Activated CD8-positive, alpha-beta memory T cell treated with anti-CD3 and anti-CD28 coated beads for 24 hours (primary cell): ENCODE measurements at places on chromosomes 3 and 15.
A peak's percentile ranks its signal among the peaks of the same experiment; 100 is the strongest.

- DNase-seq, result no peak
Observed at GRCh38 chr15:39369768-39370167, 211.1 kb upstream of the THBS1 start.

- no peak for DNase-seq
Observed at GRCh38 chr15:44718927-44719292, 7.6 kb downstream of the B2M start.

- no peak for DNase-seq
Observed at GRCh38 chr15:42736178-42736792, 643 bp downstream of the CDAN1 start.

GRCh38 chr3:44931791-44932190 is 44.2 kb downstream of the ZDHHC3 start:
- no peak for DNase-seq

DNA sequence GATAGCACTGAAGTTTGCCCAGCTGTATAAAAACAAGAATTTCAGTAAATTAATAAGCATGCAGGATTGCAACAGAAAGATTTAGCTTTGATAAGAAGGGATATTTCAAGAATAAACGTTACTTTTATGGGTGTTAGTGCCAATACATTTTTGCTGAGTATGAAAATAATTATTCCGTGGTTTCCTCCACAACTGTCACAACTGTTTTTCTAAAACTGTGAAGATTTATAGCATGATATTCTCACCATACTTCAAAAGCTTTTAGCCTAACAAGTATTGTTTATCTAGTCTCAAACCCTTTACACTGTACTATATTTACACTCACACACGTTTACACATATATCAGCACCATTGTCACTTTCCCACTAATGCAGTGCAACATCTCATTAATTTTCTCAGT is 200.5 kb downstream of the TPRG1 start:
- DNase-seq, result no peak

DNA sequence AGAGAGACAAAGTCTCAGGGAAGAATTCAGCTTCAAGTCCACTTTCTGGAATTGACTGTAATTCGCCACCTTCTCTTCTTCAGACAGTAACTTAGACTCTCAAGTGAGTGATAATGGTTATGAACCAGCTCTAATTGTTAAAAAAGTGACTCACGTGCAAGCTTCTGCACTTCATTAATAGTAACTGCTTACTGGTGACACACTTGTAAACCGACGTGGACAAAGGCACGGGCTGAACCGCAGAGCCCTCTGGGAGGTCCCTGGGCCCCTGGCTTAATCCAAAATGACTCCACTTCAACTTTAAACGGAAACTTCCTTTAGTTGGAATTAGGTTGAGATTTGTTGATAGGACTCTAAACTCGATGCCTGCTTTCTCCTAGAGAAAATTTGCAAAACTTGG is 17.0 kb downstream of the MUC4 start:
- DNase-seq, result no peak

DNA sequence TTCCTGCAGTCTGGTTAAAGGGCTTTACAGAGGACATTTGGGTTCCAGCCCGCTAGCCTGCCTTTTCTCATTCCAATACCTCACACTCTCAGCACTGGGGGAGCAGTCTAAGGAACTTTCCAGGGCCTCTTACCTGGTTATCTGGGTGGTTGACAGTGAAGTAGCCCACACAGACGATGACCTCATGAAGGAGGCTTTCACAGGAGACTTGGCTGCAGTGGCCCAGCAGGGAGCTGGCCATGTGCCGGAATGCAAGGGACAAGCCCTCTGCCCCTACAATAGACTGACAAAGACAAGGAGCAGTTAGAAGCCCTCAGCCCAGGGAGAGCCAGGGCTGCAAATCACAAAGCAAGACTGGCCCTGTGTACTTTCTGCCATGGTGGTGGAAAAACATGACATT is 39.5 kb downstream of the ISL2 start:
- DNase-seq, result no peak

- DNase-seq, result no peak
Observed at GRCh38 chr3:71285086-71285485, 298.4 kb downstream of the FOXP1 start.

GRCh38 chr3:188266562-188267274 is 112.8 kb downstream of the LPP start:
- DNase-seq, result no peak

DNA sequence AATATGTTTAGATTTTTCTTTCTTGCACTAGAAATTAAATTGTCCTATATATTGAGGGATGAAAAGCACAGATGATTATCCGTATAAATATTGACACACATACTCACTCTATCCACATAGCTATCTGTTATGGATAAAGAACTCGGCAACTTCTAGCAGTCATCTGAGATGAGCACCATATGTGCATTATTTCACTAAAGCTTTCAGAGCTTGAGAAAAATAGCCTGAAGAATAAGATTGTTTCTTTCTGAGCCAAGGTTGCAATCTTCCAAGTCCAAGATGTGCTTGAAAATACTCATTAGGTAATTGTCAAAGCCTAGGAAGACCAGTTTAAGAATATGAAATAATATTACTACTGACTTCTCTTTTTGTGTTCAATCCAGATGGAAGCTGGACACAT is 40.5 kb downstream of the COL8A1 start:
- DNase-seq, result no peak

GRCh38 chr15:63322541-63322940 is 45.1 kb downstream of the APH1B start:
- no peak for DNase-seq

DNA sequence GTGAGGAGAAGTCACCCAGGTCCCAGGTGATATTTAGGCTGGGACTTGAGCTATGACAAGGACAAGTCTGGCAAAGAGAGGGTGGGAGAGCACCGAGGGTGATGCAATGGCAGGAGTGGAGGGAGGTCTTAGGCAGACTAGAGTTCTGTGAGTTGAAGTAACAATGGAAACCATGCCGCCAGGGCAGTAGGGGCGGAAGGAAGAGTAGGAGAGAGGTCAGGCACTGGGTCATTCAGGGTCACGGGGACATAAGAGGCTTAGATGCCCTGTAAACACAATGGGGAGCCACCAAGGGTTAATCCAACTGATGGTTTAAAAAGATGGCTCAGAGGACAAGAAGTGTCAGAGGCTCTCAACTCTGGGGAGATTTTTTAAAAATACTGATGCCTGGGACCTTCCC is 199.7 kb upstream of the LRTM1 start:
- DNase-seq, result no peak

DNA sequence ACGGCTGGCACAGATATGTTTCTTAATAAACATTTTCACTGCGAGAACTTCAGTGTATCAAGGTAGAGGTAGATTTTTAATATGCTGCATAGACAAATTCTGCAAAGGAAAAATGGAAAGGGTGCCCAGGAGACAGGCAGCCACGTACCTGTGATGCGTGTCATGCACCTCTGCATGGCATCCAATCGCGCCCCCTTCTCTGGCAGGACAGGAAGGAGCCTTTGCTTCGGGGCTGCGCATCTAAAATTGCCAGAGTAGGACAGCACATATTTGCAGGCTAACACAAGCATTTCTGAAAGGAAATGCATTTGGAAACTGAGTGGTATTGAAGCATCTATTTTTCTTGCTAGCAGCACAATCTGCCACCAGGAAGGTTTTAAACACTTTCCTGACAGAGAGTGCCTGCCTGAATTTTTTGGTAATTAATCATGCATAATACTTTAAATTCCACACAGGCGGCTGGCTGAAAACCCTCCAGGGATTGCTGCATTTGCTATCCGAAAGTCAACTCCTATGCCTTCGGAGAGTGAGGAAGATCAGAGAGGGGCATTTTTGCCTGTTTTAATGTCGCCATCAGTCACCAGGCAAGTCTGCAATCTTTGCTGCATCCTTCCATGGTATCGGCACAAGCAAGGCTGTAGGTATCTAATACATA is 165.1 kb upstream of the ATP10A start:
- DNase-seq, result no peak

DNA sequence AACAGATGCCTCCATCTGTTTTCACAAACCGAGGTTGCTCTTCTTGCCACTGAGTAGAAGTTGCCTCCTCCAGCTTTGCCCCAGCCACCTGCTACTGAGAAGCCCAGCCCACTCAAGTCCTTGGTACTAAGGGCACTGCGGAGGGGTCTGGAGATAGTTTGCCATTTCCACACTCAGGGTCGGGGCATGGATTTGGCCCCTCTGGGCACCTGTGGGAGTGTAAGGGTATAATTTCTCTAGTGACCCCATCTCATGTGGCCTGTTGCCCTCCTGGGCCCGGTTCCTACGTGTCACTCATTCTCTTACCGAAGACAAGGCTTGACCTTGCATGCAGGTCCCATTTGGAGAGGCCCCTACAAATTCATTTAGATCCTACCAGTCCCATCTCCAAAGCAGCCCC is 79.0 kb downstream of the THSD4 start:
- DNase-seq, result peak; percentile 41

- DNase-seq, result no peak
Observed at GRCh38 chr3:155704771-155705559, 39.9 kb downstream of the PLCH1 start.

GRCh38 chr3:125110016-125110875 is 54.4 kb upstream of the HEG1 start:
- DNase-seq, result peak; percentile 73

GRCh38 chr15:63440756-63441155 is 59.1 kb upstream of the CA12 start:
- DNase-seq, result no peak

DNA sequence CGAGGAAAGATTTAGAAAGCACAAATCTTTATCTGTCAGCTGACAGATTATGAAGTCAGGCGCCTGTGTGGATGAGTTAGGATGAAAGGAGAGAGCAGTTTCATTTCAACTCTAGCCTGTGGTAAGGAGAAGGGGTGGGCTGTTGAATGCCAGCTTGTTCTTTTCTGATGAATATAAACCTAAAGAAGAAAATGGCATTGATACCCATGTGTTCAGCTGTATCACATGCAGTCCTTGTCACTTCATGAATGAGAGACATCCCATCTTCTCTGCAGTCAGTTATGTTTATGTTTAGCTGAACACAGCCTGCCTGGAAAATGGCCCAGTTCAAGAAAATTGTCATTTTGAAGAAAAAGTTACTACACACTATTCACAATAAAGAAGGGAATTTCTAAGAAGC is 345.7 kb upstream of the RBMS3 start:
- DNase-seq, result no peak

- DNase-seq, result no peak
Observed at GRCh38 chr15:69138963-69139362, 21.5 kb upstream of the GLCE start.

DNA sequence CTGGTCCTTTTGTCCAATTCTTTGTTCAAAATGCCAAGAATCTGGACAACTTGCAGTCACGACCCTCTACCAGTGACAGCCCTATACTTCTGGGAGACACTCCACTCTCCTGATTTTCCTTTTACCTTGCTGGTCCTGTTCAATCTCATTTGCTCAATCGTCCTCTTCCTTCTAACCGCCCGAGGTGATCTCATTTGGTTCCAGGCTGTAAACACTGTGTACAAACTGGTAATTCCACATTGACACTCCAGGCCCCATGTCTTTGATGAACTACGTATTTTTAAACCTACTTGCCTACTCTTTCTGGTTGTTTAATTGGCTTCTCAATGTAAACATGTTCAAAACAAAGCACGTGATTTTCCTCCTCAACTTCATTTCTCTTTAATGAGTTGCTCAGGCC is 23.7 kb upstream of the C3orf49 start:
- DNase-seq, result no peak

DNA sequence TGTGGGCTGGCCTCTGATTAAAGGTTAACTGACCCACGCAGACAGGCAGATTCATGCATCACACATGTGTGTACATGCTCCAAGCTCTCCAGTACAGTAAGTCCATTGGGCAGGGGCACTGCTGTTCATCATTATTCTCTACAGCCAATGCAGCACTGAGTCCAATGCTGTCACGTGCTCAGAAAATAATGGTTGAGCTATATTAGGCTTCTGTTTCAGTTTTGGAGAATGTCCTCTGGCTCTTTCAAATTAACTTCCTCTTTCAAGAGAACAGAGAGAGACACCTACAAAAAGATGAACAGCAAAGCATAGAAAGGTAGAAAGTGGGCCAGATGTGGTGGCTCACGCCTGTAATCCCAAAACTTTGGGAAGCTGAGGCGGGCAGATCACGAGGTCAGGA is 202.6 kb downstream of the MEX3B start:
- DNase-seq, result no peak

DNA sequence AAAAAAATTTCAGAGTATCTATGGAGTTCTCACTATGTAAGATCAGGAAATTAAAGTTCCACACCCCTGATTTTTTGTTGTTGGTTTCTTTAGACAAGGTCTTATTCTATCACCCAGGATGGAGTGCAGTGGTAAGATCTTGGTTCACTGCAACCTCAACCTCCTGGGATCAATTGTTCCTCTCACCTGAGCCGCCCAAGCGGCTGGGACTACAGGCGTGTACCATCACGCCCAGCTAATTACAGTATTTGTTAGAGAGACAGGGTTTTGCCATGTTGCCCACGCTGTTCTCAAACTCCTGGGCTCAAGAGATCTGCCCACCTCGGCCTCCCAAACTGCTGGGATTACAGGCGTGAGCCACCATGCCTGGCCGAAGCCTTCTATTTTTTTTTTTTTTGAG is 12.4 kb downstream of the QRICH1 start:
- DNase-seq, result no peak

GRCh38 chr15:81752546-81752942 is 293.3 kb downstream of the MEX3B start:
- DNase-seq, result no peak

DNA sequence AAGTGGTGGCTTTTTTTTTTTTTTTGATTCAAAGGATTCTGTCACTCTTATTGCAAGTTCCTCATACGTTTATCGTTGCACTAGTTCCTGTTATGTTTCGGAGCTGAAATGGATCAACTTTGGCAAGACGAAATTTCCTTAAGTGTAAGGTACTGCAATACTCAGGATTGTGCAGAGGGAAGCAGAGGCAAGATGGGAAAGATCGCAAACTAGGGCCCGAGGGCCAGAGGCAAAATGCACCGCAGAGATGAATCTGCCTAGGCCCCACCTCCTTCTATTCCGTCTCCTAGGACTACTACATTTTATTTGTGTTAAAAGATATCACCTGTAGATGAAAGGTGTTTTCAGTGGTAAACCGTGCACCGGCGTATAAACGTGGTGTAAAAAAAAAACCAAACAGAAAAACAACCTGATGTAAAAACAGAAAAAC is 331 bp downstream of the RNU6-1 start:
- peak; percentile 71 for DNase-seq

DNA sequence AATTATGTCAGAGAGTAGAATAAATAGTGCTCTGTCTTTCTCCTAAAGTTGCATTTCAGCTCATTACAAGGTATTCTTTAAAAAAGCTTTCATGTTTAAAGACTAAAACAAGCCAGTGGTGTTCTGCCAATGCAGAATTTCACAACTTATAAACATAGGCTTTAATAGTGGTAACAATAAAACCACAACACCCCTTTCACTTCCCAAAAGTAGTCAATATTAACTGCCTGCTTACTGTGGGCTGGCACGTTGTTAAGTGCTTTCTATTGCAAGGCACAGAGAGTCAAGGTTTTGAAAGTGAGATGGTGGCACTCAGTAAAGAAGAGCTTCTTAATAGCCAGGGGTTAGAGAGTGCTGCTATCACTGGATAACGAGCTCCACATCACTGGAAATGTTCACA is 8.4 kb upstream of the RTP1 start:
- DNase-seq, result no peak

GRCh38 chr3:183275418-183275817 is 22.4 kb downstream of the B3GNT5 start:
- no peak for DNase-seq

GRCh38 chr3:129445471-129445870 is 5.4 kb downstream of the IFT122 start:
- DNase-seq, result no peak
